ENCODE measurements at places on chromosomes 11 and 22.

DNA sequence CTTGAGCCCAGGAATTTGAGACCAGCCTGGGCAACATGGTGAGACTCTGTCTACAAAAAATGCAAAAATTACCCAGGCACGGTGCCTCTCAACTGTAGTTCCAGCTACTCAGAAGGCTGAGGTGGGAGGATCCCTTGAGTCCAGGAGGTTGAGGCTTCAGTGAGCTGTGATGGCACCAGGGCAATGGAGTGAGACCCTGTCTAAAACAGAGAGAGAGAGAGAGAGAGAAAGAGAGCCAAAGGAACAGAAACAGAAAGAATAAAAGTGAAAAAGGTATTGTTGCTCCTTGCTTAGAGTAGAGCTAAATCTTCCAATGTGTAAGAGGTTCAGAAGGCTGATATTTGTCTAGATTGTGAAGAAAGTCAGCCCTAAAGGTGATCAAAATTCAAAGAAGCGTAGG lies 8.9 kb upstream of the ETS1 start:
- no peak for DNase-seq

DNA sequence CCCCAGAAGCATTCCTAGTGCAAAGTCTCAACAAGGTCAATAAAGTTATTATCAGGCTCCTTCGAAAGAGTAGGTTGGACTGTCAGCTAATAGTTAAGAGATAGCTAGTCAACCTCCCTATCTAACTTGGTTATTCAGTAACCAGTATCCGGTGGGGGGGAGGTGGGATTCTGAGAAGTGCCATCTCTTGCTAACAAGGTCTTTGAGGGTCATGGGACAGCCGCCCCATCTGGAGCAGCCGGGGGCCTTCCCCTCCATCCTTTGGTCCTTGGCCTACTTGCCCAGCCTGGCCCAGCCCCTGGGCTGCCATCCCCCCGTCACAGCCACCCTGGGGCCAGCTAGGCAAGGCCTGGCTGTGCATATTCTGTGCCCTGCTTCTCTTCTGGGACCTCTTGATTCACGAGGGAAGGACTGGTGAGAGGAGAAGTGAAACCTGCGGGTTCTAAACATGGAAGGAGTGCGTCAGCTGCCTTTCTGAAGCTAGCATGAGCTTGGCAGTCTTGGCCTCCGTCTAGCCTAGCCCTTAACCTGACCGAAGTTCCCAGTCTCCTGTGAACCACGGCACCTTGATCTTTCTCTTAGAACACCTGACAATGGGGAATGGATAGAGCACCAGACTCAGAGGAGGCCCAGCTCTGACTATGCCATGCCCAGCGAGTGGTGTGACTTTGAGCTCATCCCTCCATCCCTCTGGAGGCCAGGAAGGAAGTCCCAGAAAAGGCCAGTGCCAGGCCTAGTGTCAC lies 9.3 kb downstream of the SLC37A2 start:
- no peak for DNase-seq

DNA sequence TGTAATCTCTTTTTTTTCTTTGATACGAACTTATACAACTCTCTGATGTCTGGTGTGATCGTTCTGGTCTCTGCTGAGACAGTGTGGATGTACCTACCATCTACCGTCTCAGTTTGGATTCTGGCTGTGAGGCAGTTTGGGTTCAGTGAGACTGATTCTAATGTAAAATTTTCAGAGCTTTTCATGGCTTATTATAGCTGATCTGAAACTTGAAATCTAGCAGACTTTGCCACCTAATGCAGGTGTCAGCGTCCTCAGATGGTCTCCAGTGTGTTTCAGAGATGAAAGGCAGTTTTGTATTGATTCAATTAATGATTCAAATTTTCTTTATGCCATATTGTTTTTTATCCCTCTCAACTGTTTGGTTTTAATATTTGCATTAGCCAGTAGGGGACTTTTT lies 35.9 kb downstream of the PPFIBP2 start:
- no peak for DNase-seq

- no peak for DNase-seq
Measured at GRCh38 chr22:25025491-25026400, 73.2 kb downstream of the KIAA1671 start.

DNA sequence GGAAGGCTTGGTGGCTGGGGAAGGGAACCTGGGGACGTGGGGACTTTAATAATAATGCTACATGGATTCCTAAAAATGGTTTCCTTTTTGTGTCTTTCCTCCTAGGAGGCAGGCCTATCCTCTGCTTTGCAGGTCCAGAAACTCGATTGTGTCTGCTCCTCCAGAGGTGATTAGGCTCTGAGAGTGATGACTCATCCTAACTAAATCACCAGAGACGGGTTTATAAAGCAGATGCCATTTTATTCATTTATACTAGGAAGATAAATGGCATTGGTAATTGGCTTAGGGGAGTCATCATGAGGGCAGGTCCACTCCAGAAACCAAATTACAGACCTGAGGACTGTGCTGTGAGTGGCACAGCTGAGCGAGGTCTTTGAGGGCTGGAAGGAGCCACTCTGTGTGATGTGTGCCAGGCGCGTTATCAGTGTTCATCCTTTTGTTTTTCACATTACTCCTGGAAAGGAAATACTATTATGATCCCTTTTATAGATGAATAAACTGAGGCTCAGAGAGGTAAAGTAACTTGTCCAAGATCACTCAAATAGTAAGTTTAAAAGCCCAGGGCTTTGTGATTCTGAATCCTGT lies 7.1 kb downstream of the NLRX1 start:
- no peak for DNase-seq

- DNase-seq = no peak
Measured at GRCh38 chr11:23540101-23540561, 679.9 kb upstream of the CCDC179 start.

GRCh38 chr11:20238712-20239111 lies 78.4 kb upstream of the DBX1 start:
- no peak for DNase-seq

DNA sequence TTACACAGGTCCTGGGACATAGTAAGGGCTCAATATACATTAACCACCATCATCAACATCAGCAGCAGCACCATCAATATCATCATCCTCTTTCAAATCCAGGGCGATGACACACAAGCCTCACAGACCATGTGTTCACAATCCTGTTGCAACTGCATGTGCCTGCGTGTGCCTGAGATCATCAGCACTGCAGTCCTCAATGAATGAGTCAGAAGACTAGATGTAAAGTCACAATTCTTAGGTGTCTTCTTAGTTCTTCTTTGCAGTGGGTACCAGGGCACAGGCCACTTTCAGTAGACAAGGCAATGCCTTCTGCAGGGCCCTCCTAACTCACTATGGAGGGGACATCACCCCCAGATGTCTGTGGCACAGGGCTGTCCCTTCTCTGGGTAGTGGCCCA lies 111.1 kb downstream of the MYO18B start:
- no peak for DNase-seq

- no peak for DNase-seq
Measured at GRCh38 chr22:36386351-36386899, 1.3 kb downstream of the MYH9 start.

DNA sequence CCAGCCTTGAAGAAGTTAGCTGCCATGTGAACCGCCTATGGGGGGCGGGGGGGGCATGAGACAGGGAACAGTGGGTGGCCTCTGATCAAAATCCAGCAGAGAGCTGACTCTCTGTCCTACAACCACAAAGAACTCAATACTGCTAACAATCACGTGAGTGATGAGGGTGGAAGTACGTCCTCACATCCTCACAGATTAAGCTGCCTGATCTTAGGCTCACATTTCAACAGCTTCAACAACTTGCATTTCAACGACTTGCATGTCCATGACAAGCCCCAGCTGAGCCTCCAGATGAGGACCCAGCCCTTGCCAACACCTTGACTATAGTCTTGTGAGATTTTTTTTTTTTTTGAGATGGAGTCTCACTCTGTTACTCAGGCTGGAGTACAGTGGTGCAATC lies 51.6 kb downstream of the CLMP start:
- no peak for DNase-seq
